Stimulated activated CD4-positive, alpha-beta T cell treated with anti-CD3 and anti-CD28 coated beads, Interleukin-1b, Interleukin-23, amount 100 ng/mL, for 48 hours (primary cell): ENCODE measurements at places on chromosomes 3 and 15.

DNA sequence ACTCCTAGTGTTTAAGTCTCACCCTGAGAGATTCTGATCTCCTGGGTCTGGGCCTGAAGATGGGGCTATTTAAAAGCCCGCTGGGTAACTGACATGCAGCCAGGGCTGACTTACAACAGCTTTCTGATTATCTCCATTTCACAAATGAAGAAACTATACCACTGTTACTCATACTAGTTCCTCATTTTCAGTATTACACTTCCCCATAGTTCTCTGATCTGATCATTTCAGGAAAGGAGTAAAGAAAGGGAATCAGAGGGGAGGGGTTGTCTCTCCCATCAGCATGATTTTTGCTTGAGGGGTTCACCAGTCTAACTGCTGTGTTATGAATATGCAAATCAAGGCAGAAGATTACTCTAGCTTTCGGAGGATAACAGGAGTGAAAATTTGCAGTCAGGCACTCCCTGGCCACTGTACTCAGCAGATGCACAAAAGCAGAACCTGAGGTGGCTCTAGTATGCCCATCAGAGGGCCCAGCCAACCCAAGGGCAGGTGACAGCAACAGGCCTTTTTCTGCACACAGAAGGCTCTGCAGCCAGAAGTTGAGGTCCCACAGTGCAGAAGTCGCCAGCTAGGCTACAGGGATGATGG lies 59.4 kb downstream of the DAPK2 start:
- no peak for DNase-seq

DNA sequence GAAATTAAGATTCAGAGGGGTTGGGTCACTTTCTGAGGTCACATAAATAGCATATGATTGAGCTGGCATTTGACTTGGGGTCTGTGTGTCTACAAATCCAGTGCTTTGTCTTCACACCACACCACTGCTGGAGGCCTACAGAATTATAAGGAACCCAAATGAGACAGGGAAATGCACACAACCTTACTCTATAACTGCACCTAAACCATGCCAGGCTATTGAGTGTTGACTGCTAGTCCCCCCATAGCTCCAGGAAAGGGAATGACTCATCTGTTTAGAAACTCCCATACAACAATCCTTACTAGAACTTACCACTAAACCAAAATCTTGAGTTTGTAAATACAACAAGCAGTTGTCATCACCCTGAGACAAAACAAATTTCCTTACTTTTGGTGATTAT lies 16.9 kb upstream of the TSC22D2 start:
- DNase-seq = no peak

DNA sequence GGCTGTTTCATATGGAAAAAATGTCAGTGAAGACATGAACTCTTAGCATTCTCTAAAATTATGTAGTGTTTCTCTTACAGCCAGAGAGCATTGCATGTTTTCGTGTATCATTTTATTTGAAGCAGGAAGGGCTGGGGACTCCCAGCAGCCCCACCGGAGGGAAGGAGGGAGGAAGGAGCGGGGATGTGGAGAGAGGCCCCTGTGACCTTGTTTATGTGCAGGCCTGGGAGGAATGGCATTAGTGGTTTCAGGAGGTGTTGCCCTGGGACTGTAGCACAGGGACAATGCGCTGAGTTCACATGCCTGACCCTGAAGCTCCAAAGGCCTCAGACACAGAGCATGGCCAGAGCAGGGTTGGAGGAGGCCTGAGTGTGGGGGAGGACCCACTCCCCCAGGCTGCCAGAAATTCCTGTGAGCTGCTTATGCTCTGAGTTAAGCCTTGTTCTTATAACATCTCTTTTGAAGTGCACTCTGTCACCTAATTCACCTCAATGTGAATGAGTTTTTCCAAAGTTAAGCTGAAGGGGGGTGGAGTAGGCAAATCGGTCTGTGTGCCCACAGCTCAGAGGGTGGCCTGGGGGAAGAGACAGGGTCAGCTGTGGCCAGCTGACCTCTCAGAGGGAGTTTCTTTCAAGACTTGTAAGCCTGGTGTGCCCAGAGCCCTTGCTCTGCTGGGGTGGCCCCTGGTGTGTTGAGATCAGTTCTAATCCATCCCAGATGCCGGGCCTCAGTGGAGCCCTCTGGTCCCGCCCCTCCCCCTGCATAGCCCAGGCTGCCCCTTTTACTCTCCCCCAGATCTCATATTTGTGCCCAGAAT lies 3.9 kb upstream of the RNU6-1 start:
- DNase-seq = no peak

GRCh38 chr15:28943146-28943545 lies 57.4 kb downstream of the APBA2 start:
- DNase-seq = no peak

GRCh38 chr15:98966091-98966787 lies 41.4 kb downstream of the PGPEP1L start:
- DNase-seq = no peak

DNA sequence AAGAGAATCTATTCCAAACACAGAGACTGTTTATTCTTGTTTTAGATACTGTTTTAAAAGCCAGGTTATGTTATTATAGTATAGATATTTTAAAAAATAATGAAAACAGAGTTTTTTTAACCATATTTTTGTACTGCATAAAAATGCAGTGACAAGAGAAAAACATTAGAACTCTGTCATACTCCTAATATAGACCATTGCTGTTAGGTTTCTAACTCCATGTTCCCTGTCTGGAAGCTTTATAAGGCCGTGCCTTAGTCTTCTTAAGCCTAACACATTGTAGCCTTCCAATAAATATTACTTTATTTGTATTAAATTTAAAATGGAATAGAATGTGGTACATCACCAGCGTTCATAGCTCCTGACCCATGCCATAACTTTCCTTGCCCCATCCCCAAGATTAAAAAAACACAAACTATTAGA lies 53.2 kb downstream of the MBNL1 start:
- DNase-seq = no peak

DNA sequence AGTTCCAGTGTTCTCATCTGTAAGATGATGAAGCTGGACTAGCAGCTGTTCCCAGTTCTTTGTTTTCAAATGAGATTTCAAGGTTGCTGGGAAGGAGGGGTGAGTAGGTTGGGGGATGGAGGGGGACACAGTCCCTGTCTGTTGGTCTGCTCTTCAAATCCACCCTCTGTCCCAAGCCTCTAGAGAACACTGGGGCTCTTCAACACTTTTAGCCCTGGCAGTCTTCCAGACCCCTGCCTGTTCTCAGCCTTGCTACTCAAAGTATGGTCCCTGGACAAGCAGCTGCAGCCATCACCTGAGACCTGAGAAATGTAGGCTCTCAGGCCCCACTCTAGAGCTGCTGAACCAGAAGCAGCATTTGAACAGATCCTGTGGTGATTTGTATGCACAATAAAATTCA lies 41.3 kb downstream of the NEK11 start:
- no peak for DNase-seq

DNA sequence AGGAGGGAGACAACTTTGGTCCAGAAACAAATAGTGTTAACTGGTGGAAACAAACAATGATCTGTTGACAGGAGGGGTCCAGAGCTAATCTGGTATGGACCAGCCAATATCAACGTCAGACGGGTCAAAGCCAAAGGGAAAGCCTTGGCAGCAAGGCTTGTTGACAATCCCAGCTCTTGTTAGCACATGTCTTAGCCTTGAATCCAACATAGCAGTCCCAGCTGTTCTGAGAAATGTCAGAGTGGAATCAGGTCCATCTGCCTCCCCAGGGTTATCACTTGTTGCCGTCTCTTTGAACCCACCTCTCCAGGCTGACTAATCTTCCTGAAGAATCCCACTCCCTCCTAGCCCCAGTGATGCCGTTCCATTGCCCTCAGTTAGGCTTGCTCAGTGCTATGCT lies 404.6 kb upstream of the MCTP2 start:
- no peak for DNase-seq

GRCh38 chr15:34206011-34206410 lies 3.9 kb downstream of the KATNBL1 start:
- no peak for DNase-seq

- no peak for DNase-seq
Observed at GRCh38 chr3:21893242-21893641, 142.2 kb upstream of the ZNF385D start.

DNA sequence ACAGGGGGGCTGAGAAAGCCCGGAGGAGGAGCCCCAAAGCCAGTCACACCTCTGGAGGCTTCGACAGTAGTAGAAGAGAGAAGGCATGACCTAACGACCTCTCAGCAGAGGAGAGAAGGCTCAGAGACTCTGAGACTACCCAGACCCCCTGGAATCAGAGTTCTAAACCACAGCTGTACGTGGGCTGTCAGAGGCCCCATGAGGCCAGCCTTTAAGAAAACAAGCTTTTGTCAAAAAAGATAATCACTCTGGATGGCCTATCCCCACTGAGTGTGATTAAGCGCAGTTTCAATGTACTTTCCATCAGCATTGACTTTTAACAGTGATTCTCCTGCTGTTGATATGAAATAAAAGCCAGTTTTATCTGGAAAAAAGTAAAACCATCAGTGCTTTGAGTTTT lies 330.3 kb downstream of the CLSTN2 start:
- DNase-seq = no peak

DNA sequence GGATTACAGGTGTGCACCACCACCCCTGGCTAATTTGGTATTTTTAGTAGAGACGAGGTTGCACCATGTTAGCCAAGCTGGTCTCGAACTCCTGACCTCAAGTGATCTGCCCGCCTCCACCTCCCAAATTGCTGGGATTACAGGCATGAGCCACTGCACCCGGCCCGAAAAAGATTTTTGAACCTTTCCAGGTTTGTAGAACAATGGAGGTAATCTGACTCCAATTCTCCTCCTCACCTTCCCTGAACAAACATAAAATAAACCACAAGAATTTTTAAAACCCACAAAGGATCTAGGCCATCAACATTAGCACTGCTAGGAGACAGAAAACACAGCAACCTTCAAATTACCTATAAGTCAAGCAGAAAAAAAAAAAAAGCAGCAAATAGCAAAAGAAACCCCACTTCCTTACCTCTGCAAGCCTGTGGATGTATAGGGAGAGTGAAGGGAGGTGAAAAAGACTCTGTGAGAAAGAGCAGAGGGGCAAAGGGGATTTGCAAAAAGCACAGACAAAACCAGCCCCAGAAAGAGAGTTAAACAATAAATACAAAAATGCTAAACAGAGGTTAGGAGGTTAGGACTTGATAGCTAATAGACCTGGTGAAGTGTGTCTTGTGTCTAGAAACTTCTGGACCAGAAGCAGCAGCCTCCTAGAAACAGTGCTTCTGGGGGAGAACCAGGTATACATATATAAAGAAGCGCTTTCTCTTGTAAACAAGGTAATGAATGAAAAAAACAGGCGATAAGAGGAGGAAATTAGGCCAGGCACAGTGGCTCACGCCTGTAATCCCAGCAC lies 32.1 kb downstream of the TFDP2 start:
- no peak for DNase-seq

- DNase-seq = no peak
Observed at GRCh38 chr15:72047020-72047419, 70.9 kb downstream of the MYO9A start.

GRCh38 chr3:39323494-39323893 lies 6.0 kb upstream of the CCR8 start:
- DNase-seq = no peak

DNA sequence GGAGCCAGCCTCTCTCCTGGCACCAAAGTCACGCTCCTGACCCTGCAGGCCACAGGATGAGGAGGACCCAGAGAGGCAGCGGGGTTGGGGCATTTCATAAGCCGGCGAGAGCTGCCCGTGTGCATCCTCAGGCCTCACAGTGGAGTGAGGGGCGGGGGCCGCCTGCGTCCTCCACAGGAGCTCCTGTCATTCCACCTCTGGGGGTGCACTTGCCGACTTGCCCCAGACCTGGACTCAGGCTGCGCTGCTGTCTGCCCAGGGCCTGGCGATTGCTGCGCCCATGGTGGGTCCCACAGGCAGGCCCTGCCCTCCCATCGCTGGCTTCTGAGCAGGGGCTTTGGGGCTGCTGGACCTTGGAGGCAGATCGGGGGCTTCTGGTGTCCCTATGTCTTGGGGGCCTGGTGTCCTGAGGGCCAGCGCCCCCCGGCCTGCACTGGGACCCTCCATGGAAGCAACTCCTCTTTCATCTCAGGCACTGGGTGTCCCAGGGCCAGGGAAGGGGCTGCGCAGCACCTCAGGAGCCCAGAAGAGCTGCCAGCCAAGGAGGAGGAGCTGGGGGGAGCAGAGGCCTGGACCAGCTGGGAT lies 184.0 kb downstream of the GOLGA6L6 start:
- no peak for DNase-seq

DNA sequence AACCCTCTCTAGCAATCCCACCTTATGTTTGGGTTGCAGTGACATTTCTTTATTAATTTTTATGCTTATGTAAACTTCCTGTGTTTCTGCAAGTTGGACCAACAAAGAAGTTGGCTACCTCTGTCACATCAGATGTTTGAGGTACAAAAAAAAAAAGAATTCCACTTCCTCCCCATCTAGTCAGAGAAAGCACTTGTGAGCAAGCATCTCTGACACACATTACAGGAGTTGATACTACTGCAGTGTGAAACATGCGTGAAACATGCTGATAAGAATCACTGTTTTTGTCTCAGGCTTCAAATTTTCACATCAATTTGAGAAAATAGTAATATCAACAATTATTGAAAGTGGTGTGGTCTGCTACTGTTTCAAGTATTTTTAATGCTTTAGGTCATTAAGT lies 1.3 kb downstream of the SCAANT1 start:
- DNase-seq = no peak

GRCh38 chr15:81377871-81378270 lies 3.9 kb upstream of the TMC3 start:
- no peak for DNase-seq

DNA sequence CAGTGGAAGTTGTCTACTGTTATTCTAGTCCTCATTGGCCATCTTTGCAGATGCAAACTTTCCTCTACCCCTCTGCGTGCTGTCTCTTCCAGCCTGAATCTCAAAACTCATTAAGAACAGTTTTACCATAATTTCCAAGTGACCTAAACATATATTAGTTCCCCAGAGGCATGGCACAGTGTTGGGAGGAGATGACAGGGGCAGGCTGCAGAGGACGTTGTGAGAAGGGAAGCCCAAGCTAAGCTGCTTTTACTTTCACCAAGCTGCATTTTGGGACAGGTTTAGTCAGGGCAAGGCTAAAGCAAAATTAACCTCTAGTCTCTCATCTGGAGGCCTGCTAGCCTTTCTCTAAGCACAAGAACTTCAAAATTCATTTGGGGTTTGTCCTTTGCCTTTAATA lies 318.6 kb upstream of the SATB1 start:
- peak; percentile 26 for DNase-seq

DNA sequence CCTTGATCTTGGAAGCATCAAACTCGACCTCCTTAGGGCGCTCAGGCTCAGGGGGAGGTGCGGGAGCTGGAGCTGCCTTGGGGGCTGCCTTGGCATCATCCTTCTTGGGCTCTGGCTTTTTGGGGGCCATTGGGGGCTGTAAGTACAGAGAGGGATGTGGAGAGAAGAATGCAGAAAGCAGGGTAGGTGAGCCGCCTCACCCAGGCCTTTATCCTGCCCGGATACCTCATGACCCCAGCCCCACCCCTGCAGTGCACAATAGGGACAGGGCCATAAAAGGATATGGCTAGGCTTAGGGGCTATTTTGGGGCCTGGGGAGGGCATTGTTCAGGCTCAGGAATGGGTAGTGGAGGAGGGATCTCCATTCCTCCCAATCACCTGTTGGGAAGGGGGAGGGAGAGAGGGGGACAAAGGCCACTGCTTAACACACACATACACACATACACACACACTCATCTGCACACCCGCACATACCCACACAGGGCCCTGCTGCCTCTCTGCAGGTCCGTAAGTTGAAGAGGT lies at the start of gene MYL3:
Gene MYL3 (minus strand): TSS at position 184 of the 522 bp plus-strand sequence. CDS start 54 bp downstream, at position 130.
- DNase-seq = no peak

GRCh38 chr15:42691308-42691707 lies 45.6 kb downstream of the CDAN1 start:
- DNase-seq = peak; percentile 6

GRCh38 chr15:67311731-67312130 lies 57.1 kb downstream of the IQCH start:
- no peak for DNase-seq

- DNase-seq = peak; percentile 84
Observed at GRCh38 chr3:184335661-184336546, 1.5 kb upstream of the FAM131A start.
